Kidney capillary endothelial cell (primary cell): ENCODE measurements at places on chromosomes 2 and 18.

GRCh38 chr2:204663816-204664425 is 118.6 kb downstream of the PARD3B start:
- DNase-seq: no peak

DNA sequence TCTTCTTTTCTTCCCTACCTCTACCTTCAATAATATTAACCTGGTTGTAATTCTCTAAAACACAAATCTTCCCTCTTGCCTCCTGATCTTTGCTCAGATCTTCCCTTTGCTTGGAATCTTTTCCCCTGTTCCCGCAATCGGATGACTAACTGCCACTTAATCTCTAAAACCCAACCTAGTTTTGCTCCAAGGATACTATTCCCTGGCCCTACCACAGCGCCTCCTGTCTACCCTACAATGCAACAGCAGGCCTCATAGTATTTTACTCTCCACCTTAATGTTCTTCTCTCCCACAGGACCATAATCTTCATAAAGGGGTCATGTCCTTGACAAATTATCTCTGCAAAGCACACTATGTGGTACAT is 246.8 kb upstream of the TNP1 start:
- DNase-seq: no peak

DNA sequence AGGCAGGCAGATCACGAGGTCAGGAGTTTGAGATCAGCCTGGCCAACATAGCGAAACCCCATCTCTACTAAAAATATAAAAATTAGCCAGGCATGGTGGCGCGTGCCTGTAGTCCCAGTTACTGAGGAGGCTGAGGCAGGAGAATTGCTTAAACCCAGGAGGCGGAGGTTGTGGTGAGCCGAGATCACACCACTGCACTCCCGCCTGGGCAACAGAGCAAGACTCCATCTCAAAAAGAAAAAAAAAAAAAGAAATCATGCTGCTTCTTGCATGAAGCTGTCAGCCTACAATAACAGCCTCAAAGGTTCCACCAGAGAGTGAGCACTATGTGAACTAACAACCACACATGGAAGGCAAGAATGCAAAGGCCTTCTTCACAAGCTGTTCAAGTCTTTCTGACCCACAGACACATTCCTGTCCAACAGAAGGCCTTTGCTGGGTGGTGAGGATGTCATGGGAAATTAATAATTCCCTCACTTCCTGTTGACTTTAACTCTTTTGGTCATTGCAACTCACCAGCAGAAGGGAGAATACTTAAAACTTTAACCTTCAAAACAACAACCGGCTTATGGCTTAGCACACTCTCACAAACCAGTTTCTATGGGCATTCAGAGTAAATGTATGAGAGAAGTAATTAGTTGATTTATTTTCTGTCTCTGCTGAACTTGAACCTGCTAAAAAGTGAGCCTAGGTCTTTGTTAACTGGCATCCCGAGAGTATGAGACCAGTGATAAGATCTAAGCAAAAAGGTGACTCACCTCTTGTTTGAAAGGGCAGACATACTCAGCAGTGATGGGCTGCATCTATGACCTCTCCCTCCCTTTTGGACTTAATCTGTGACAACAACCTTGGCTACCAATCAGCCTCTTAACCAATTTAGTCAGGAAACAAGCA is 11.8 kb downstream of the PLEKHM3 start:
- peak; percentile 85 for DNase-seq

GRCh38 chr2:19688059-19688458 is 213.7 kb downstream of the TTC32 start:
- DNase-seq: no peak

DNA sequence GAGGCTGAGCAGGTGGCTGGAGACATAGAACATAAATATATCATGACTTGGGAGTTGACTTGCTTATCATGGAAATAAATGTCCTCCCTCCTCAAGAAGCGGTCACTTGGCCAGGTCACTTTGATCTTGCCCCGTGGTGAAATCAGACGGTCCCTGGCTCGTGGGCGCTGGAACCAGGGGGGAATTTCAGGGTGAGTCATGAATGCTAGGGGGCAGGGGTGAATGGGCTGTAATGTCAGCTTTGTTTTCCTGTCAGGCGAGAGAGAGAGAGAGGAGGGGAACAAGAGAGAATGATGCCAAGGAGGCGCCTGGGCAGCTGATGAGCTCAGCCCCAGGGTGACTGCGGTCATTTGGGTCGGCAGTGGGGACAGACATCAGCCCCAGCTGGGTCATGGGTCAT is 47.7 kb downstream of the RRM2 start:
- peak; percentile 60 for DNase-seq

DNA sequence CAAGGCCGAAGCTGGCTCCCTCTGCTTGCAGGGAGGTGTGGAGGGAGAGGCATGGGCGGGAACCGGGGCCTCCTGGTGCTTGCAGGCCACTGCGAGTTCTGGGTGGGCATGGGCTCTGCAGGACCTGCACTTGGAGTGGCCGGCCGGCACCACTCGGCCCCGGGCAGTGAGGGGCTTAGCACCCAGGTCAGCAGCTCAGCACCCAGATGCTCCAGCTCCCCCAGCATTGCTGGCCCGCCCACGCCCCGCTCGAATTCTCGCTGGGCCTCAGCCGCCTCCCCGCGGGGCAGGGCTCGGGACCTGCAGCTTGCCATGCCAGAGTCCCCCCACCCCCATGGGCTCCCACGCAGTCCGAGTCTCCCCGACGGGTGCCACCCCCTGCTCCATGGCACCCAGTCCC is 176.2 kb upstream of the FAM98A start:
- no peak for DNase-seq

- DNase-seq: peak; percentile 52
Measured at GRCh38 chr2:9897331-9897737, 54.1 kb downstream of the TAF1B start.

DNA sequence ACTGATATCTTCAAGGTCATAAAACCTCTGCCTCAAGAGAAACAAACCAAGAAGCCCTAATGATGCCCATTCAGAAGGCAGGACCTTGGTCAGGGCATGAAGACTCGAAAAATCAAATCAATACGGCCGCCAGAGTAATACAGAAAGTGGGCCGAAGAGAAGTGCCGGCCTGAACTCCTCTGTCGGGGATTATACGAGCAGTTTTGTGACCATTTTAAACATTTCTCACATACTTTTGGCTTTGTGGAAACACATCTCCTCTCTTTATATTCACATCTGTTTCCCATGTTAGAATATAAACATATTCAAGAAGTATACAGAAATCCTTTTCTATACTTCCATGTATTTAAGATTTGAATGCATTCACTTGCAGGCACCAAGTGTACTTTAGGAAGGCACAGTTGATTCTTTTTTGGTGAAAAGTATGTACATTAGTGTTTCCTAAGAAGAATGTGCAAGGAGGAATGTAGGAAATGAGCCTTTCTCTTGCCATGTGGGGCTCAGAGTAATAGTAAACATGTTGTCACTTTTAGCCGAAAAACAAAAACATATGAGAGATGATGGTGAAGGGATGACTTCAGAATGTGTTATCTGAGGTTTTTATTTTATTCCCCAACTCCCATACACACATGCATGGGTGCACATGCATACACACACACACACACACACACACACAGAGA is 707.9 kb upstream of the ID2 start:
- no peak for DNase-seq

- no peak for DNase-seq
Measured at GRCh38 chr2:66548422-66548821, 113.5 kb downstream of the MEIS1 start.

- no peak for DNase-seq
Measured at GRCh38 chr18:69400976-69401225, 213 bp downstream of the DOK6 start.

GRCh38 chr2:118593257-118593656 is 254.2 kb downstream of the EN1 start:
- no peak for DNase-seq

DNA sequence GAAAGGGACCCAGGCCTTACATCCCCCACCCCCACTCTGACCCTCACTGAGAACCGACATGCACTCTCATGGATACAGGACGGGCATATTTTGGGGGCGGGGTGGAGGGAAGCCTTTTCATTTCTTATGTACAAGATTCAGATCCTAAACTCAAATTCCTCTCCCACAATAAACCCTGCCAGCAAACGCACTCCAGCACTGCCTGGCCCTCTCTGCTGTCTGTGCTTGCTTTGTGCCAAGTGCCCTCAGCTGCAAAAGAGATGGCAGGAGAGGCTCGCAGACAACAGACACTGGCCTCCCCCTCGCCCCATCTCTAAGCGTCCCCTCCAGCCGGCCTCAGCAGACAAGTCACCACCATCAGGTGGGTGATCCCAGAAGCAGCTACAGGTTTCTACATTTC is 42.4 kb downstream of the FAM168B start:
- DNase-seq: no peak

DNA sequence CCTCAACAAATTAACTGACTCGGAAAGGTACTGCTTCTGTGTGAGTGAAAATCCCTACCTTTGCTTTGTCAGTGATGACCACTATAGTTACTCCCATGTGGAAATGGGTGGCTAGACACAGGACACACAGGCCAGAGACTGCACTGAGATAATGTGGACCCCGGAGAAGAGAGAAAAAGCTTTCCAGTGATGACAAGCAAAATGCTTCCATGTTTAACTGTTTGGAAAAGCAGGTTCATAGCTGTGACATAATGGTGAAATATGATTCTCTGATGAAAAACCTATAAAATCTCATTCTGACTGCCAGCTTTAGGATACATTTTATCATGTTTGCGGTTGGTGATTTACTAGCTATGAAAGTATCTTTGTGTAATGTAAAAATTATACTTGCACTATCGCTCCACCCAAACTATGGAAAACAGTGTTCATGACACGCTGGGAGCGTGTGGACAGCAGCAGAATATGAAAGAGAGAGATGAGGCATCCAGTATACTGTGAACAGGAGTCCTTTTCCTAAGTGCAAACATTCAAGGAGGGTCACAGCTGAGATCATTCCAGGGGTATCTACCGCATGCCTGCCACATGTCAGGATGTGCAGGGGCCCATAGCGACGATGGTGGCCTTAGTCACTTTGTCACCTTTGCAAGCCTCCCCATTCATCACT is 782.7 kb upstream of the SOX11 start:
- no peak for DNase-seq

- DNase-seq: no peak
Measured at GRCh38 chr2:157465554-157465953, 21.7 kb upstream of the CYTIP start.

- no peak for DNase-seq
Measured at GRCh38 chr2:11077411-11077810, 77.9 kb upstream of the SLC66A3 start.

DNA sequence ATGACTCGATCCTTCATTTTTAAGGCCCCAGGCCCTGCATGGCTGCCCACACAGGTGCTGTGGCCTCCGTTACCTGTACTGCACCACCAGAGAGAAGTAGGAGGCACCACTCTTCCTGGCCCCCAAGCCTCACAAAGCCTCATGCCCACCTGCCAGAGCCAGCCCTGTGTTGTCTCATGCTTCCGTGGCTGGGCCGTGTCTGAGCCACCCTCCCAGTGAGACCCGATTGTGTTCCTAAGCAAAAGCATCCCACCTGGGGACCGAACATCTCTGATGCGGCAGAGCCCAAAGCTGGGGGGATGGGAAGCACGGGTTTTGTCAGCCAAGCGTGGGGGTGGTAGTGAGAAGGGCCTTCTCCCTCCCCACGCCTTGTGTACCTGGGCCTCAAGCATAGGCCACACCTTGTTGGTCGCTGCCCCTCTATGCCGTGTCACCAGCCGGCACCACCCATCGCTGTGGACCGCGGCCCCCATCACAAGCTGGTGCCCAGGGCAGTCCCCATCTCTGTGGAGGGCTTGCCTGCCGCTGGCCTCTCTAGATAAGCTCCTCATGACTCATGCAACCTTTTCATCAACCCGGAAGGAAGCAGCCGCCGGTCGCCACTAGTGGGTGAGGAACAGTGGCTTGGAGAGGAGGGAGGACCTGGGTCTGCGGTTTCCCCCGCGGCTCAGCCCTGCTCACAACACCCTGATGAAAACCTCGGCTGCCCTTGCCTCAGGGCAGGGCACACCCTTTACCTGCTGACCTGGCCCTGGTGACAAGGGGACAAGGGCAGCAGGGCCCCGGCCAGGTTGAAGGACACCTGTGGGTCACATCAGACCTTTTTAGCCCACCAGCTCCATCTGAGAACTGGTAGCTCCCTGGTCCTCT is 2.7 kb upstream of the RNPEPL1 start:
- peak; percentile 85 for DNase-seq

- DNase-seq: no peak
Measured at GRCh38 chr2:83991992-83992391, 467.1 kb downstream of the SUCLG1 start.

- no peak for DNase-seq
Measured at GRCh38 chr2:204154863-204155262, 218.3 kb downstream of the ICOS start.

DNA sequence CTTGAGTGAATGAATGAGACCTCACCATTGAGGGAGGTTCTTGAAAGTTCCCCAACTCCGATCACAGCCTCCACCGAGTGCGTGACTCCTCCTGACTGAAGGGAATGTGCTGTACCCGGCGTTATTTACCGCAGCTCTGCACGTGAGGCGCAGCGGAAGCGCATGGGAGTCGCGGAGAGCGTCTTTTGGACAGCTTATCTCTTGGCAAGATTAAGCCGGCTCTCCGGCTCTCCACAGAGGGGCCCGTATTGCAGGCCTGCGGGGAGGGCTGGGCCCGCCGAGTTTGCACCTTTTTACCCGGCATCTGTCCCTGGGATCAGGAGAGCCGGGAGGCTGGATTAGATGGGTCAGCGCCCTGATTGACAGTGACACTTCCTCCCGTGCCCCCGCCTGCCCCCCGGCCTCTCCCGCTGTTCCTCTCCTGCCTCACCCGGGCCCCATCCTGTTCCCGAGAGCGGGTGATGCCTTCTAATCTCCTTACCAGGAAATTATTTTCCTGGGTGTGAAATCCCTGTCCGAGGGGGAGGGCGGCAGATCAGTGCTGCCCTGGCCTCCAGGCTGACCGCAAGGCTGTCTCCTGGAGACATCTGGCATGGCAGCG is 176.3 kb downstream of the INHBB start:
- no peak for DNase-seq

DNA sequence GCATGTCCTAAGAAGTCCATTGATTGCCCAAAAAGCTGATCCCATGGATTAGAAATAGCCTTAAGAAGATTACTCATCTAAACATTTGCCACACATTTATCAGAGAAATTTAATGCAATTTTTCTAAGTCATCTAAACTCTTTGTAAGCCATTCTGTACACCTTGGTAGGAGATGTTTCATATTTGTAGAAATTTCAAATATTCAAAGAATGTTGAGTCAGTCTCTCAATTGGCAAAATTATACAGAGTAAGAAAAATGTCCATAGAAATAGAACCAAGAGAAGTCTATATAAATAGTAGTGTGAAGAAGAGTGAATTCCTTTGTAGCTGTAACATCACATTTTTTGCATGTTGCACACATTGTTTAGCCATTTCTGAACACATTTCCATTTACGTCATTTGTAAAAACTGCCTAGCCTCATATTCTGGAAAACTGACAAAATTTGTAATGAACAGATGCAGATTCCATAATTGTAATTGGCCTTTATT is 128.6 kb downstream of the MSTN start:
- DNase-seq: no peak
